ENCODE measurements at places on chromosomes 4 and X.

GRCh38 chrX:34546366-34546765 is 110.7 kb downstream of the TMEM47 start:
- no peak for DNase-seq

DNA sequence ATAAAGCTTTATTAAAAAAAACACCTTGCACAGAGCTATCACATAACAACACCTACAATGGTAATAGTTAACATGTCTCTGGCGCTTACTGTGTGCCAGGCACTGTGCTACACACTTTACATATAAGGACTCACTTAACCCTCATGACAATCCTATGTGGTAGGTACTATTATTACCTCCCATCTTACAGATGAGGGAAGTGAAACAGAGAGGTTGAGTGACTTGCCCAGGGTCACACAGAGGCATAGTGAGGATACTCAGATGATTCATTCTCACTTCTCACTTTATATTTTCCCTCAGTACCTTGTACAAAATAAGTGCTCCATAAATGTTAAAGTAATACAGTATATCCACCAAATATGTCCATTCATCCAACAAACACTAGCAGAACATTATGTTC is 43.4 kb upstream of the IQSEC2 start:
- DNase-seq = no peak

DNA sequence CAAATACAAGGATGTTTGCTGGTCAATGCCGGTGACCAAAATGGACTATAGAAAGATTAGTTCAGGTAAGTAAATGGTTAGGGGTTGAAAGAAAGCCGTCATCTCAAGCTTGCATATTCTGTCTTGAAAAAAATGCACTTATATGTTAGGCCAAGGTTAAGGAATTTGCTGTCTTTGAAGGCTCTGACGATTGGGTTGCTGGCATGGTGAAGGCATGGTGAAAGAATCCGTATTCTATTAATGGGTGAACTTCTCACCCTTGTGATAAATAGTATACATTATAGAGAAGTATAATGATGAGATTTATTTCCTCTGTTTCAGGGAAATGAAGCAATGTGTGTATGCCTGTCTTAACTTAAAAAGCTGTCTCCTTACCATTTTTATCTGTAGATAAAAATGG is 132.6 kb downstream of the ADGRL3 start:
- DNase-seq = no peak

DNA sequence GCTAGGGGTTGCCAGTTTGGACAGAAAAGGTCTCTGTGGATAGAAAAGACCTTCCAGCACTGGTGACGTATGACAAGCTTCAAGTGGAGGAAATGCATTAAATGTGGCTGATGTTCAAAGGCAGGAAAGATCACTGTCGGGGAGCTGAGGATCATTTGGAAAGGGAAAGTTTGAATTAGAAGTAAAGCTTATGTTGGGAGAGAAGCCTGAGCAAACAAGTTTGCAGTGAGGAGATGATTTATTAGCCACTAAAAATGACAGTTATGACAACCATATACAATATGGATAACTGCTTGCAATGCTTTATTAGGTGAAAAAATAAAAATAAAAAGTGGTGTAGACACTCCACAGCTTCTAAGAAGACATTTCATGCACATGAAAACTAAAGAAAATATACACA is 135.3 kb upstream of the HS3ST1 start:
- no peak for DNase-seq

- no peak for DNase-seq
These were observed 15.3 kb downstream of the ATP1B4 start for GRCh38 chrX:120377179-120377578.

GRCh38 chrX:152480269-152481212 is 29.4 kb upstream of the GABRA3 start:
- no peak for DNase-seq

DNA sequence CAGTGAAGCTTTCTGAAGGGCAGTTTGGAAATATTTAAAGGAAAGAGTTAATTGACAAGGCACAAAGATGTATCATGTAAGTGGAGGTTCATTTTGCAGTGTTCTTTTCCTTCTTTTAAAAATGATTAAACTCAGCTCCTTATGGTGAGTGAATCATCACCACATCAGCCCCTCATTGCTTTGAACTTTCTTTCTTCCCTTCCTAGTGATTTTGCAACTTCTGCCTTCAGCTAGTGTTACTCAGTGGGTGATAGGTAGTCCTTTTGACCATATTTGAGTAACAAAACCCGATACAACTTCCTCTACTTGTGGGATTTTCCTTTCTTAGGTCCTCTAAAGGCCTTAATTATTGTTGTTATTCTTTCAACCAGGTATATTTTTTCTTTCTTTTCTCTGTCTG is 8.2 kb downstream of the ZCCHC4 start:
- DNase-seq = no peak

GRCh38 chr4:129672941-129673340 is 577.0 kb downstream of the C4orf33 start:
- DNase-seq = no peak

GRCh38 chr4:14856062-14856933 is 146.0 kb upstream of the CPEB2 start:
- DNase-seq = peak; percentile 98

GRCh38 chr4:58602022-58602421 is 1491.8 kb upstream of the IGFBP7 start:
- no peak for DNase-seq

DNA sequence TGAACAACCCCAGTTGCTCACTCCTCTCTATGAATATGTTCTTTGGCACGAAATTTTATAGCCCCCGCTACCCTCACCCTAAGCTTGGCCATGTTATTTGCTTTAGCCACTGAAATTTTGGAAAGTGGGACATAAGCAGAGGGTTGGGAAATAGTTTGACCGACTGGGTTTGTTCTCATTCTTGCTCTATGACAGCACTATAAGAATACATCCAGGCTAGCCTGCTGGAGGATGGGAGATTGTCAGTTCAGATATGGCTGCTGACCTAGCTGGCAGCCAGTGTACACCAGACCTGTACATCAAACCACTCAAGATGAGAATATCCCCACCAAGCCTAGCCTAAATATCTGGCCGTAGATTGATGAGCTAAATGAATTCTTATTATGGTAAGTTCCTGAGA is 298.1 kb downstream of the PDGFC start:
- DNase-seq = no peak

All from foreskin melanocyte (primary cell).